Right renal cortex interstitium (tissue), 3 donors: ENCODE measurements at places on chromosomes 7 and 10.

GRCh38 chr7:131844369-131844768, 287.9 kb upstream of the PODXL start:
- no peak for DNase-seq

GRCh38 chr7:108109221-108109908, 20.8 kb downstream of the LAMB4 start:
- DNase-seq, result no peak

DNA sequence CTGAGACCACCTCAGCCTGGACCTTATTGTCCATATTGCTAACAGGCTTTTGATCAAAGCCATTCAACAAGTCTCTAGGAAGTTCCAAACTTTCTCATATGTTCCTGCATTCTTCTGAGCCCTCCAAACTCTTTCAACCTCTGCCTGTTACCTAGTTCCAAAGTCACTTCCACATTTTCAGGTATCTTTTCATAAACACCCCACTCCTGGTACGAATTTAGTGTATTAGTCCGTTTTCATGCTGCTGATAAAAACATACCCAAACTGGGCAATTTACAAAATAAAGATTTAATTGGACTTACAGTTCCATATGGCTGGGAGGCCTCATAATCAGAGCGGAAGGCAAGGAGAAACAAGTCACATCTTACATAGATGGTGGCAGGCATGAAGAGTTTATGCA, 836.8 kb downstream of the SORCS1 start:
- no peak for DNase-seq

- no peak for DNase-seq
Measured at GRCh38 chr7:55533050-55533728, 39.1 kb downstream of the VOPP1 start.

GRCh38 chr7:3639253-3639652, 338.2 kb downstream of the SDK1 start:
- no peak for DNase-seq

GRCh38 chr7:966291-967069, 8.9 kb downstream of the COX19 start:
- no peak for DNase-seq

GRCh38 chr10:18683427-18683826, 24.2 kb downstream of the ARL5B start:
- no peak for DNase-seq

GRCh38 chr10:18136073-18136791, 4.0 kb upstream of the CACNB2 start:
- no peak for DNase-seq

DNA sequence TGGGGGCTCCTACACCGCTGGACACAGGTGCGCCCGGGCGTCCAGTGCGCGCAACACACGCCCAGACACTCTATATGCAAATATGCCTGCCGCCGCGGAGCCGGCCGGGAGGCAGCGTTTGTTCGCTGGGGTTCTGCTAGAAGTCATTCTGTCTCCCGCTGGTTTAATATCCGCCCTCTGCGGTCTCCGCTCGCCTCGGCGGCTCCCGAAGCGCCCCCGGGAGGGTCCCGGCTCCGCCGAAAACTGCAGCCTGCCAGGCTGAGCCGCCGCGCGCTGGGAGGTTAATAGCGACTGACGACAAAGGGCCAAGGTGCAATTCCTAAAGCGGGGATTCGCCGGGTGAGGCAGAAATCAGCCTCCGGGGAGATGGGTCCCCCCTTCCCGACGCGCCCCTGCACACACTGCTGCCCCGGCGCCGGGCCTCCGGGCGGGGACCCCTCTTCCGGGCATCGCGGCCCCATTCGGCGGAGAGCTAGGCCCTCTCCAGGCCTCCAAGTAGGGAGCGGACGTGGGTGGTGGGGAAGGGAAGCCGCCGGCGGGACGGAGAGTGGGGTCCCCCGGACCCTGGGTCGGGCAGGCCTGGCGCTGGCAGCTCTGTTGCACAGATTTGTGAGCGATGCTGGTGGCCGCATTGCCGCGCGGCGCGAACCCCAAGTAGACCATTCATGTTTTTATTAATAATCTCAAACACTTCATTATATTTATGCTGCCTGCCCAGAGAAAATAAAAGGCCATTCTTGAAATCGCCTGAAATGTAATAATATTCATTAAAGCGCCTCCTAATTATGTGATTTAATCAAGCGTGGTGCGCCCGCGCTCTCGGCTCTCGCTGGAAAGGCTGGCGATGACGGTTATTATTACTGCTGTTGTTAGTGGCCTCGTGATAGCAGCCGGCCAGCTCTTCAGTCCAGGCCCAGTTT, 9.1 kb downstream of the EN2 start:
- no peak for DNase-seq

GRCh38 chr7:17406738-17407137, 108.3 kb downstream of the AHR start:
- no peak for DNase-seq

GRCh38 chr10:92691591-92692079, 1.9 kb downstream of the HHEX start:
- DNase-seq, result no peak

DNA sequence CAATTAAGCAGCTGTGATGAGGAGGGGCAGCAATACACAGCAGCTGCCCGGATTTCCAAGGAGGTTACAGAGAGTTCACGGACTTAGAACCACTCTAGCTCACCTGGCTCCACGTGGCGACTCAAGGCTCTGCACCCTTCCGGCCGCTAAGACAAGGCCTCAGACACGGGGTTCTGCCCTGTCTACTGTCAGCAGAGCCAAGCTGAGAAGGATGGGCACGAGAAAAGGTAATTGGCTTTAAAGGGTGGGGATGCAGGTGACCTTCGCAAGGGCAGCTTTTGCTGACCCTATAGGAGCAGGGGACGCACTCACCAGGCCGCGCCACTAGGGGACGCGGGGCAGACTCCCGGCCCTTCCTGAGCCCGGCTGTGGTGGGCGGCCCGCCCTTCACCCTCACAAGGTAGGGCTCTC, 152.4 kb downstream of the KIF20B start:
- no peak for DNase-seq
